ENCODE measurements at places on chromosomes 2 and 18.

- DNase-seq = peak; percentile 22
Measured at GRCh38 chr2:120231564-120231973, 8.4 kb upstream of the TMEM185B start.

DNA sequence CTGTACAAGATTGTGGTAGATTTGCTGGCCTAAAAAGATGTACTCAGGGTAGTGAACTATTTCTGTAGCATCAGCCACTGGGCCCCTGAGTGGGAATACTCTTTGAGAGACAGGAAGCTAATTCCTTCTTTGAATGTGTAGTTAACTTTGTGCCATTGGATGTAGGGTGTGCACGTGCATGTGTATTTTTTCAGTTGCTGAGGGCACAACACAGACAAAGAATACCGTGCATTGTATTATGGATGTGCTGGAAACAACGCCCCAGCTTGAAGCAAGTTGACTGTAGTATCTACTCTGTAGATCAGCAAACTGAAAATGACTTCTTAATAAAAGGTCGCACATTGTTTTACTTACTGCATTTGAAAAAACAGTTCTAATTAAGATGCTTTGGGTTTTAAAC lies 14.1 kb downstream of the CRIM1 start:
- no peak for DNase-seq

- no peak for DNase-seq
Measured at GRCh38 chr2:3238951-3239841, 138.4 kb downstream of the EIPR1 start.

- peak; percentile 80 for DNase-seq
Measured at GRCh38 chr2:231786177-231786916, at the start of gene COPS7B. Gene COPS7B (plus strand): TSS chr2:231786445. CDS start chr2:231788571, 2,126 bp downstream.

GRCh38 chr2:99637159-99637697 lies 147.4 kb upstream of the REV1 start:
- DNase-seq = no peak

- no peak for DNase-seq
Measured at GRCh38 chr2:38138419-38138818, 62.5 kb upstream of the CYP1B1 start.

DNA sequence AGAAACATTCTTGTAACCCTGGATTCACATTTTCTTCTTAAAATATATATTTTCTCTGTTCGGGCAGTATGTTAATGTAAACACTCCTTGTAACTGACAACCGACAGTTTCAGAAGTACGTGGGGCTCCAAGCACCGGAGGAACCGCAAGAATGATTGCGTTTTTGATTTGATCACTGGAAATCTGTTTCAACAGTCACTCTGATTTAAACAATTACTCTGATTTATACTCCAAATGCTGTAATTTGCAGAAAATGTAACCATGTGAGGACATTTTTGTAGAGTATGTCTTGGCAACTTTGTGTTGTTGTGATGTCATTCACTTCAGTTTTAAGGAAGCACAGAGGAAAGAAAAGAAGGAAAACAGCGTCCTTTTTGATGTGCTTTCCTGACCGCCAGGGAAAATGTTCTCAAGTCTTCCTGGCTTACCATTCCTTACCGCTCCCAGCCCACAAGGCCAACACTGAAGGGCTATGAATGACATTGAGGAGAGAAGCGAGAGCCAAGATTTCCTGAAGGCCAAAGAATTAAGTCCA lies 77.7 kb downstream of the APOB start:
- no peak for DNase-seq
